Smooth muscle cell of the umbilical artery (primary cell): ENCODE measurements at places on chromosomes 3 and 15. TPM values are rescaled to one million over a fixed set of nuclear protein-coding genes. Genes with fewer than 3 reads are reported as not detected.

The MASP1 gene
- total RNA-seq = 8.5 and 25.5 TPM in 2 replicates

The SNTN gene
- not detected in 2 replicates for total RNA-seq

The WDR93 gene
- total RNA-seq = under 0.01 TPM in 1 of 2 replicates, not detected in the other

The OPA1 gene
- total RNA-seq = 74.5 and 116 TPM in 2 replicates

The HHLA2 gene
- total RNA-seq = 0.05 TPM in 1 of 2 replicates, not detected in the other

The RAB6B gene
- 0.30 and 1.6 TPM in 2 replicates for total RNA-seq

The VILL gene
- total RNA-seq = 3.6 and 8.9 TPM in 2 replicates

The EHHADH gene
- 2.4 and 6.4 TPM in 2 replicates for total RNA-seq

The DNAJA4 gene
- total RNA-seq = 2.7 and 3.0 TPM in 2 replicates

The NEK10 gene
- total RNA-seq = 2.7 and 3.8 TPM in 2 replicates

The TM4SF18 gene
- under 0.01 and 0.46 TPM in 2 replicates for total RNA-seq

The CCDC9B gene
- total RNA-seq = 37.7 and 94.3 TPM in 2 replicates

The PFKFB4 gene
- total RNA-seq = 44.6 and 46.0 TPM in 2 replicates

The GOLGA8T gene
- not detected in 2 replicates for total RNA-seq

The TMEM41A gene
- 9.5 and 13.4 TPM in 2 replicates for total RNA-seq

The COPG1 gene
- 412 and 487 TPM in 2 replicates for total RNA-seq

The PLA2G4D gene
- total RNA-seq = not detected in 2 replicates

The NCKIPSD gene
- total RNA-seq = 10.1 and 16.5 TPM in 2 replicates

The LRTM1 gene
- not detected in 2 replicates for total RNA-seq

The MNS1 gene
- total RNA-seq = 0.89 and 1.3 TPM in 2 replicates

The NLGN1 gene
- 0.59 and 0.92 TPM in 2 replicates for total RNA-seq

The VWA5B2 gene
- not detected in 2 replicates for total RNA-seq

The P2RY14 gene
- not detected in 2 replicates for total RNA-seq

The GCNT3 gene
- total RNA-seq = under 0.01 and 0.09 TPM in 2 replicates

The NRROS gene
- 0.30 and 1.2 TPM in 2 replicates for total RNA-seq

The LMAN1L gene
- total RNA-seq = not detected in 2 replicates

The SH2D7 gene
- not detected in 2 replicates for total RNA-seq

The GOLGA6L7 gene
- not detected in 2 replicates for total RNA-seq

The CCR8 gene
- not detected in 2 replicates for total RNA-seq

The ZPLD1 gene
- 0.42 and 0.59 TPM in 2 replicates for total RNA-seq

The LRRK1 gene
- total RNA-seq = 11.3 and 20.8 TPM in 2 replicates

The RLBP1 gene
- total RNA-seq = not detected in 2 replicates

The TRPC1 gene
- total RNA-seq = 31.5 and 35.5 TPM in 2 replicates

The AGBL1 gene
- not detected in 2 replicates for total RNA-seq

The EPHA6 gene
- total RNA-seq = not detected in 2 replicates

The TMEM207 gene
- not detected in 2 replicates for total RNA-seq

The SEMA7A gene
- 35.0 and 86.9 TPM in 2 replicates for total RNA-seq

The LZTFL1 gene
- total RNA-seq = 19.6 and 26.3 TPM in 2 replicates

The ARHGEF26 gene
- total RNA-seq = 2.1 and 3.6 TPM in 2 replicates

The MUSTN1 gene
- total RNA-seq = not detected in 2 replicates

The GOLGA6B gene
- total RNA-seq = not detected in 2 replicates

The CPEB1 gene
- total RNA-seq = 7.5 and 20.8 TPM in 2 replicates

The GPR87 gene
- 0.09 TPM in 1 of 2 replicates, not detected in the other for total RNA-seq

The PAQR9 gene
- total RNA-seq = 0.05 TPM in 1 of 2 replicates, not detected in the other

The ADAMTS9 gene
- 5.3 and 6.5 TPM in 2 replicates for total RNA-seq

The MB21D2 gene
- 19.1 and 25.5 TPM in 2 replicates for total RNA-seq

The RTP1 gene
- not detected in 2 replicates for total RNA-seq

The FMN1 gene
- total RNA-seq = under 0.01 and 0.88 TPM in 2 replicates

The CPLX3 gene
- not detected in 2 replicates for total RNA-seq

The AHSG gene
- total RNA-seq = under 0.01 and 0.09 TPM in 2 replicates

The ADIPOQ gene
- not detected in 2 replicates for total RNA-seq

The IQCF5 gene
- not detected in 2 replicates for total RNA-seq

The C3orf22 gene
- total RNA-seq = not detected in 2 replicates

The TMEM266 gene
- total RNA-seq = not detected in 2 replicates

The LRRC31 gene
- total RNA-seq = not detected in 2 replicates
